Uterus (tissue), 4 donors: ENCODE measurements at places on chromosomes 12 and 14.

GRCh38 chr12:65300679-65301349 is 22.3 kb downstream of the MSRB3 start:
- no peaks in the 10 kb centered on the region for H3K36me3 ChIP-seq
- DNase-seq, result no peak
- H3K27ac ChIP-seq, result no peak overlapping the region
- no peaks in the 10 kb centered on the region for H3K4me1 ChIP-seq
- H3K27me3 ChIP-seq, result no peaks in the 10 kb centered on the region

DNA sequence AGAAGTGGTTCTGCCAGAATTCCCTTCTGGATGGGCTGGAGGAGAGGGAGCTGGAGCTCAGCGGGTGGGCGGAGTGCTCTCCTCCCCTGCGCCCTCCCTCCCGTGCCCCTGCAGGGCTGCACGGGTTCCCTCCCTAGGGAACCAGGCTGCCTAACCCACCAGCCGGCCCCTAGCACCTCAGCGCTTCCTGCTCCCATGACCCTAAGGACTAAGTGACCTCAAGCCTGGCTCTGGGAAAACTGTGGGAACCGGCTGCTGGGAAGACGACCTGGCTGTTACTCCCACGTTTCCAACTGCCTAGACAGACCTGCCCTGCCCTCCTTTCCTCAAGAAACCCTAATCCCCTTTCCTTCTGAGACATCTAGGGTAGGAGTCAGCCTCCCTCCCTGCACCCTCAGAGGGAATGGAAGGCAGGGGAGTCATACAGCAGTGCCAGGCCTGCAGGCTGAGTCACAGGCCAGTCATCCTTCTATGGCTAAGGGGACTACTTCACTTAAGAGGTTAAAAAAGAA is 31.5 kb downstream of the SLC6A12 start:
- H3K27me3 ChIP-seq, result no peaks in the 10 kb centered on the region
- H3K36me3 ChIP-seq, result no peaks in the 10 kb centered on the region
- H3K4me3 ChIP-seq, result no peak overlapping the region
- DNase-seq, result no peak

DNA sequence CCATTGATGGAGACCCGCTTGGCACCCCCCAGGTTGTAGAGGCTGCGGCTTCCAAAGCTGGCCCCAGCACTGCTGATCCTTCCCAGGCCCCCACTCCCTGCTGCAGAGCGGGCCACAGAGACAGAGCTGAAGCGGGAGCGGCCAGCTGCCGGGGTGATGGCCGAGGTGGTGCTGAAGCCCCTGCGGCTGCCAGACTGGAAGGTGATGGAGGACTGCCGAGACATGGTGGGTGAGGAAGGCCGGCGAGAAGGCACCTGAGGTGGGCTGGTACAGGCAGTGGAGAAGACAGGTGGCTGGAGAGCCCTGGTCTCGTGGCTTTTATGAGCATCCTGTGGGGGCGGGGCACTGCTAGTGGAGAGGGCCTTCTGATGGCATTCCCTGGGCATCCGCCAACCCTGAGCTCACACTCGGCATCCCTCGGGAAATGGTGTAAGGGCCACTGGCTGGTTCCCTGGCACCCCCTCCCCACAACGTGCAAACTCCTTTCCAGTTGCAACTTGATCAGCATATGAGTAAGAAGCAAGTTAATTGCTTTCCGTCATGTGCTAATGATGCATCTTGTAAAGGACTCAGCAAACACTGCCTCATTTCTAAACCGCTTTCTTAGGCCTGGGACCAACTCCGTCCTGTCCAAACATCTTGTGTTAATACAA is at the start of gene KRT75:
Gene KRT75, minus strand, starts transcription at position 291 of the 653 bp plus-strand sequence. Its CDS starts 67 bp downstream, at position 224.
- DNase-seq, result no peak
- no peak within 1 kb of the TSS for H3K4me3 ChIP-seq
- no peak within 1 kb of the TSS for H3K27ac ChIP-seq
- no peaks in the 10 kb centered on the region for H3K4me1 ChIP-seq
- no peaks in the 10 kb centered on the region for H3K27me3 ChIP-seq

- no peaks in the 10 kb centered on the region for H3K4me1 ChIP-seq
- H3K27me3 ChIP-seq, result no peaks in the 10 kb centered on the region
- H3K27ac ChIP-seq, result no peak overlapping the region
- H3K36me3 ChIP-seq, result no peaks in the 10 kb centered on the region
- no peak overlapping the region for H3K4me3 ChIP-seq
- DNase-seq, result no peak
Measured at GRCh38 chr12:132419631-132420246, 70.2 kb upstream of the FBRSL1 start.

DNA sequence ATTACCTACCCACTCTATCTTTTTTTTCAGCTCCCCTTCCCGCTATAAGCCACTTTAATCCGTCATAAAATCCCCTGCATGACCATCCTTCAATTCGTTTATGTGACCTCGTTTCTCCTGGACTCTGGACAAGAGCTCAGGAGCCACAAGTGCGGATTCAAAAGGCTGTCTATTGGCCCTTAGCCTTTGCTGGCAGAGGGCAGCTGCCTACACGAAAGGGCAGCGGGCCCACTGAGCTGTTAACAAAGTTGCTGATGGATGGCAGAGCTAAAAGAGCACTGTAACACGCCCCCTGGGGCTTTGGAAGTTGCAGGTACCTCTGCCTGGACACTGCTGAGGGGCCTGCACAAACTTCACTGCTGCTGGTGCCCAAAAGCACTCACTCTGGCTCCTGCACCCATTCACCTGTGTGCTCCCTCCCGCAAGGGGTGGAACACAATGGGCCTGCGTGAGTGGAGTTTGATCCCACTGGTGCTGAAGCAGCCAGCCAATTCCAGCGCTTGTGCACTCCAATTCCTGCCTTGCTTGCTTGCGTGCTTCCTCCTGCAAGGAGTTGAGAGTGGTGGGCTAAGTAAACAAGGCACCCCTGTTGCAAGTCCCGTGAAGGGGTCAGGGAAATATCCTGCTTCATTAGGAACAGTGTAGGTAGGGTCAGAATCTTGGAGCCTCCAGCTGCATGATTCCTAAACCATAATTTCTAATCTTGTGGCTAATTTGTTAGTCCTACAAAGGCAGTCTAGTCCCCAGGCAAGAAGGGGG is 10.6 kb upstream of the DRAM1 start:
- no peaks in the 10 kb centered on the region for H3K36me3 ChIP-seq
- no peak overlapping the region for H3K27ac ChIP-seq
- no peaks in the 10 kb centered on the region for H3K27me3 ChIP-seq
- H3K4me3 ChIP-seq, result no peak overlapping the region
